ENCODE measurements at places on chromosomes 7 and 10.

DNA sequence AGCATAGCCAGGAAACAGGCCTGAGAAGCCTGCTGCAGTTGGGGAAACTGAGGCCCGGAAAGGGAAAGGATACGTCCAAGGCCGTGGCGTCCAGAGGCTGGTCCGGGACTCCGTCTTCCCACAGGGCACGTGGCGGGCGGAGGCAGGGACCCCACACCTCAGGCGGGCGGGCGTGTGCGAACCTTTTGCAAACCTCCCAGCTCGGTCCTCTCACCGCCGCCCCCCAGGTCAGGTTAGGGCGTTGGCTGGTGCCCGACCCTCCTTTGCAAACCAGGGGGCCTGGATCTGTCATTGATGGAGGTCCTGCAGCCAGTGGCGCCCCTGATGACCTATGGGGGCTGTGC lies 19.3 kb downstream of the FAM20C start:
- DNase-seq, result no peak

DNA sequence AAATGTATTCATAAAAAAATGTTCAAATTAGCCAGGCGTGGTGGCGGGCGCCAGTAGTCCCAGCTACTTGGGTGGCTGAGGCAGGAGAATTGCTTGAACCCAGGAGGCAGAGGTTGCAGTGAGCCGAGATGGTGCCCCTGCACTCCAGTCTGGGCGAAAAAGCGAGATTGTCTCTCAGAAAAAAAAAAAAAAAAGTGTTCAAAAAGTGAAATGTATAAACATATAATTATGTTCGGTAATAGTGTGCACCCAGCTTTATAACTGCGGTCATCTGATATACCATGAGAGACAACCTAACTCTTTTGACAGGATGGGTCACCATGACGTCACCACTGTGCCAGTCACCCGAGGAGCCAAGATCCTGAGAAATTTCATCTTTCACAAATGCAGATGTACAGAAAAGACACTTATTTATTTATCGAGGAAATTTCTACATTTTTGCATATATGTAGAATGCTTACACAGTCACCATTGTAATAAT lies 594 bp upstream of the RP9 start:
- no peak for DNase-seq

DNA sequence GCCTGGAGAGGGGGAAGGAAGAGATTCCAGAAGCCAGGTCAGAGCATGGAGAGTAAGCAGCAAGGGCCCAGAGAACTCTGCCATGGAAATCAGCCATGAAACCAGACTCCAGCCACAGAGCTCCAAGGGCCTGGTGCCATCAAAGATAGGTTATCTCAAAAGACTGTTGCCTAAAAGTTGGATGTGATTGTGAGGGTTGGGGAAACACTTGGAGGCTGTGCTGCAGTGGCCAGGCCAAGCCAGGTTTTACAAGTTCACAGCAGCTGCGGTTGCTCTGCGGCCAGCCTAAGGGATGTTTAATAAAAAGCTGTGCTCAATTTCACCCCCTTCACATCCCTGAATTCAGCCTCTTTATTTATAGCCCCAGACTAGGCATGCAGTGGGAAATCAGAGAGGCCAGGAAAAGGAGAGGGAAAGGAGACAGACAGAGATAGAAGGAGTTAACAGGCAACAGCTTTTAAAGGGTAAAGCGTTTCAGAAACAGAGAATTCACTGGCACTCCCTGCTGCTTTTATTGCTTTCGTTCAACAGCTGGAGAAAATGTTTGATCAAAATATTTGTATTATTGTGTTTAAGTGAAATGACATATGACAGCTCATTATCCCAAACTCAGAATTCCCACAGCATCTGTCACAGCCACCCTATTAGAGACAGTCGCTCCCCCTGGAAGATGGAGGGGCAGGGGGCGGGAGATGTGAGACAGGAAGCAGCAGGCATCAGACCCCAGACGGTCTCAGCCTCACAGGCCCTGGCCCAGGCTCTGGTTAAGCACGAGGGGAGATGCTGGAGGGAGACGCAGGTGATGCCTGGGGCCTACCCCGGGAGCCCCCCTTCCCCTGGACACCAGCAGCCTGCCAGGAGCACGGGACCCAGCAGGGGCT lies 140.1 kb downstream of the GLI3 start:
- no peak for DNase-seq

DNA sequence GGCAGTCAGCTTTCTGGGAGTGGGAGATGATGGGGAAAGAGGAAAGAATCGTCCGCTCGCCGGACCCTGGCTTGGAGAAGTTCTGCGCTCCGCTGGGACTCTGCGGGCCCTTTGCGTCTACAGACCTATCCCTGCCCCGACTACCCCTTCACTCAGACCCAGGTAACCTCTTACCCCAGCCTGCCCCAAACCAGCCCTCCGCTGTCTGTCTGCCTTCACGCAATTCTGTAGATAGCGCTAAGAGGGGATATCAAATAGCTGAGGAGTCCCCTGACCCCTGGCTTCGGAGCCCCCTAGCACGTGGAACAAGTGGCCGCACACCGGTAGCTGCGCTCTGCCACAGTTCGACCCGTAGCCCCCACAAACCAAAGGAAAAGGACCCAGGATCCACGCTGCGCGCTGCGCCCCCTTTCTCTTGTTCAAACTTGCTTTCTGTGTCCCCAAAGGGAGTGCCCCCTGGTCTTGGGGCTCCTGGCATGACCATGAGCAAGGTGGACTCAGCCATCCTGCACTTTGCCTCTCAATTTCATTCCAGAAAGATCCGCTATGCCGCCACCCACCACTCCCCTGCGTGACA lies 7.0 kb downstream of the HOXA4 start:
- no peak for DNase-seq

- no peak for DNase-seq
Measured at GRCh38 chr7:818031-818699, 14.1 kb upstream of the SUN1 start.
